A549 treated with CpdA at 1 μM for 4 hours (cell line): ENCODE measurements at places on chromosomes 13 and 19. TPM values are rescaled to one million over a fixed set of nuclear protein-coding genes. Genes with fewer than 3 reads are reported as not detected.

ZNF574 gene
- total RNA-seq = 27.9 to 38.6 TPM (median 37.0 TPM) in 5 replicates

AP2S1 gene
- 224 to 309 TPM (median 291 TPM) in 5 replicates for total RNA-seq

CEACAM1 gene
- 1.6 to 2.0 TPM (median 1.8 TPM) in 5 replicates for total RNA-seq

SLC6A16 gene
- total RNA-seq = 1.0 to 1.3 TPM (median 1.1 TPM) in 5 replicates

DCT gene
- not detected in 5 replicates for total RNA-seq

CABP5 gene
- not detected in 5 replicates for total RNA-seq

LHB gene
- not detected in 5 replicates for total RNA-seq

CCDC70 gene
- 0.05 to 0.15 TPM in 2 of 5 replicates, not detected in the others for total RNA-seq

SHD gene
- 0.07 to 0.29 TPM (median 0.08 TPM) in 3 of 5 replicates, not detected in the others for total RNA-seq

CLEC17A gene
- total RNA-seq = not detected in 5 replicates

CCNA1 gene
- 0.32 to 0.54 TPM (median 0.38 TPM) in 5 replicates for total RNA-seq

FCHO1 gene
- total RNA-seq = 17.9 to 22.4 TPM (median 19.8 TPM) in 5 replicates

PBX4 gene
- 1.3 to 1.6 TPM (median 1.4 TPM) in 5 replicates for total RNA-seq

SIGLEC12 gene
- total RNA-seq = not detected in 5 replicates

MFSD12 gene
- 127 to 180 TPM (median 171 TPM) in 5 replicates for total RNA-seq
